ENCODE measurements at places on chromosomes 2 and 18.

GRCh38 chr2:223815186-223815883, 22.0 kb downstream of the AP1S3 start:
- DNase-seq = peak; percentile 11

GRCh38 chr2:189798312-189799029, 14.2 kb downstream of the PMS1 start:
- peak; percentile 48 for DNase-seq

- DNase-seq = no peak
Observed at GRCh38 chr2:8563814-8564474, 117.9 kb upstream of the ID2 start.

- no peak for DNase-seq
Observed at GRCh38 chr2:101958061-101958460, 33.7 kb upstream of the IL1R2 start.

GRCh38 chr2:65019010-65019409, 29.8 kb downstream of the SLC1A4 start:
- no peak for DNase-seq

DNA sequence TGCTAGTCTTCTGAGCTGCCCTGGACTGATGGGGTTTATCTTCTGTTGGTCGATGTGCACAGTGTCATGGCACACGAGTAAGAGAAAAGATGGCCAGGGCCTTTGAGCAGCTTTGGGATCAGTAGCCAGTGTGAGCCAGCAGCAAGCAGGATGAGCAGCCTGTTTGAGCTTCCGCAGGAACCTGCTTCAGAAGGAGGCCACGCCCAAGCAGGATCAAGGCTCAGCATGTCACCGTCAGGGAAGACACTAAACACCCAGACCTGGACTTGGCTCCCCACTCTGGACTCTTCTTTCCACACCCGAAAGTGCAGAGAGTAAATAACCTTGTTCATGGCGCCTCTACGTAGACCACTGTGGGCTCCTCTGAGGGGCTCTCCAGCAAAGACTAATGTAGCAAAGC, 25.2 kb upstream of the ASB1 start:
- DNase-seq = no peak

DNA sequence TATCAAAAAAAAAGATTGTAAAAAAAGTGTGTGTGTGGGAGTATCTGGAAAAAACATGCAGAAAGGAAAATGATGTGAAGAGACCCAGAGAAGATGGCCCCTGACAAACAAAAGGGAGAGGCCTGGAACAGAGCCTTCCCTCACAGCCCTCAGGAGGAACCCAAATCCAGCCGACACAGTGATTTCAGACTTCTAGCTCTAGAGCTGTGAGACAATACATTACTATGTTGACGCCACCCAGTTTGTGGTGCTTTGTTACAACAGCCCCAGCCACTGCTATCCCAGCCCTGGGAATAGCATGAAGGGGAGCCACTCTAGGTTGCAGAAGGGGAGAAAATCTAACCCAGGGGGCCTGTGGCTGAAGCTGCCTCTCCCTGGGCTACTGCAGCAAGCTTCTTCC, 59.0 kb upstream of the ZBTB7C start:
- DNase-seq = no peak

DNA sequence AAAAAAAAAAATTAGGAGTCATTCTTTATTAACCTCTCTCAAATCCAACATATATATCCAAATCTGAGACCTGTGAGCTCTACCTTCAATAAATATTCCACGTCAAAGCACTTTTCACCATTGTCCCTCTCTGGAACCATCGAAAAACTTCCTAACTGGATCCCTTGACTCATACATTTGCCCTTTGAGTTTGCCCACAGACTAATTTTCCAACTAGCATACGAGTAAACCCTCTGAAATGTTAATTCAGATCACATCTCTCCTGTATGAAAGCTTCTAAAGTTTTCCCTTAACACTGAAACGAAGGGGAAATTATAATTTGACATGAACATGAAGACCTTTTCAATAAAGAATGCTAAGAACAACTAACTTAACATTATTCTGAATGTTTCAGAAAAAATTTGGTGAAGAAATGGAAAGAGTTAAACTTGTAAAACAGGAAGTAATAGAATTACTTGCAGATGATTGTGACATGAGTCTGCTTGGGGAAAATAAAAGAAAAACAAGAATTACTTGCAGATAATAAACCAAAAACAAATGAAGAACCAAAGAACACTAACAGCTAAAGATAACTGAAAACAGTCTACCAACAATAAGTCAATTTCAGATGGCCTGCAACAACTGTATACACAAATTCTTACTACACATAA, 110.6 kb downstream of the C2orf74 start:
- DNase-seq = no peak

- DNase-seq = peak; percentile 58
Observed at GRCh38 chr2:168536925-168537466, 80.9 kb downstream of the CERS6 start.

- no peak for DNase-seq
Observed at GRCh38 chr18:12470382-12471075, 62.8 kb downstream of the PRELID3A start.

- peak; percentile 52 for DNase-seq
Observed at GRCh38 chr2:119517433-119517832, 6.8 kb downstream of the SCTR start.

DNA sequence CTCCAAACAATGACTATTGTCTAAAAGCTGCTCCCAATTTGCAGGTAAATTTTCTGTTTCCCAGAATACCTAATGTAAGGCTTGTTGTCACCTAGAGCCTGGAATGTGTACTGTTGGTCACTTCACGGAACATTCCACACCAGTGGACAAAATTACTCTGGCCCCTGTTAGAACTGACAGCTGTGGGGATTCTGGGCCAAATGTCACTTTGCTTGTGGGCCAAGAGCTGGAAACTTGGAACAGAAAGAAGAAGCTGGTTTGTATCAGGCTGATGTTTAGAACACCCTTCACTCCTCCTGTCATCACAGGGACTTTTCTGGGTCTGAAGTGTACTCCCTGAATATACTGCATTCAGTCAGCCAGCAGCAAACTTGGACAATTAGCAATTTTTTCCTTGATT, 495.6 kb upstream of the SYT4 start:
- no peak for DNase-seq

GRCh38 chr2:166091439-166091838, 36.4 kb downstream of the SCN1A start:
- DNase-seq = no peak

DNA sequence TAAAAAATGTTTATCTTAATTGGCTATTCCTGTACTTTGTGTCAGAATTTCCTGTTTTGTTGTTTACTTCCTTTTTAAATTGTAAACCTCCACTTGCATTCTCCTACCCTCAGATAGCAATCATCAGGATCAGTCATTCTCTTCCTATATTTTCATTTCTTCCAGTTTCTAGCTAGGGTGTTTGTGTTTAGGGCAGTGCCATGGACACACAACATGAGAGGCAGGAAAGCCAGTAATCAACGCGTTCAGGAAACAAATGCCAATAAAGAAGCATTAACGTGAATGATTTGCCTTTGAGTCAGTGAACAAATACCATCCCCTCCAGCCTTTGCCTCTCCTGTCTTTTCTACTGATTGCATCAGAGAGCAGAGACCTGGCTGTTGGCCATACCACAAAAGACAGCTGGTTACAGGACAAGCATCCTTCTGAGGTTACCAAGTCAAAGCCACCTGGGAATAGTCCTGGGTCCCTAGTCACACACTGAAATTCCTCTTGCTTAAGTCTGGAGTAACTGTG, 56.7 kb upstream of the FHL2 start:
- no peak for DNase-seq

DNA sequence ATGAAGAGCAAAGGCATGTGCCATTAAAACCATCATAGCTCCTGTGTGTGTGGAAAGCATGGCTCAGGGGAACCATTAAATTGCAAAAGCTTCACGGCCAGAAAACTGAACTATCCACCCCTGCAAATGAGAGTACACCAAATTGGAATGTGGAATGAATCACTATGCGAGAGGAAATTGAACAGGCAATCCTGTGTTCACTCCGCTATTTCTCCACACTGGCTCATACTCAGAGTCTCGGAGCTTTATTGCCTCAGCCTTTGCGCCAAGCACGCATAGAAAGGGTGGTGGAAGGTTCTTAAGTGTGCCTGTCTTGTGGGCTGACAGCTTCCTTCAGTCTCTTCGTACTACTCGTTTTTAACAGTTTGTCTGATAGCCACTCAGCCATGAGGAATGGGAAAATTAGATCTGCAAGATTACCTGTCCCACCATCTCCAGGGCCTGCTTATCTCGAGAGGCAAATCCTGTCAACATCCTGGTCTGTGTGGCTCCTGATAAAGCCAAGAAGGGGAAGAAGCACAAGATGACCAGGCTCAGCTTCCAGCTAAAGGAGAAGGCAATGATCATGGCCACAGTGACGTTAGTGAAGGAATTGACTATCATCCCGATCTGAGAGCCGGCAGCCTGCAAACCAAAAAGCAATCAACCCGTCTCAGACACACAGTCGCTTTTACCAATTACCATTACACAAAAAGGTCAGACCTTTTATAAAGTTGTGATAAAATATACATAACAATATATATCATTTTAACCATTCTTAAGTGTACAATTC, 34.9 kb downstream of the G6PC2 start:
- DNase-seq = no peak

DNA sequence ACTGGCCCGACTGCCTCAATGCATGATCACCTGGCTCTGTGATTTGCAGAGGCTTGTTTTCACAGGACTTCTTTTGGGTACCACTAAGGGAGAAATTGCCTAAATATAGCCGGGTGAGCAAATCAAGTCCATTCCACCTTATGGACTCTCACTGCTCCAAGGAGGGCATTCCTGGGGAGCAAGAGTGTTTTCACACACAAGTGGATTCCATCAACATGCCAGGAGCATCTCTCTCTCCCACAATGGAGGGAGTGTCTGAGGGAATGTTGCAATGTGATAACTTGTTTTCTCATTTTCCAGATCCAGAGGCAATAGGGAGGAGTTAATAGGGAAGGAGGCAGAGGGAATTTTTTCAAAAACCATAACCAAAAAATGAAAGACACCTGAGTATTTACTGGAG, 250.7 kb downstream of the SATB2 start:
- no peak for DNase-seq

DNA sequence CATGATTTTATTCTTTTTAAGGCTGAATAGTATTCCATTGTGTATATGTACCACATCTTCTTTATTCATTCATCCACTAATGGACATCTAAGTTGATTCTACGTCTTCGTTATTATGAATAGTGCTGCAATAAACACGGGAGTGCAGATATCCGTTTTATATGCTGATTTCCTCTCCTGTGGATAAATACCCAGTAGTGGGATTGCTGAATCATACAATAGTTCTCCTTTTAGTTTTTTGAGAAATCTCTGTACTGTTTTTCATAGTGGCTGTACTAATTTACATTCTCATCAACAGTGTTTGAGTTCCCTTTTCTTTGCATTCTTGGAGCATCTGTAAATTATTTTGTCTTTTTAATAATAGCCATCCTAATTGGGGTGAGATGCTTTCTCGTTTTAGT, 114.5 kb downstream of the RGPD3 start:
- no peak for DNase-seq

DNA sequence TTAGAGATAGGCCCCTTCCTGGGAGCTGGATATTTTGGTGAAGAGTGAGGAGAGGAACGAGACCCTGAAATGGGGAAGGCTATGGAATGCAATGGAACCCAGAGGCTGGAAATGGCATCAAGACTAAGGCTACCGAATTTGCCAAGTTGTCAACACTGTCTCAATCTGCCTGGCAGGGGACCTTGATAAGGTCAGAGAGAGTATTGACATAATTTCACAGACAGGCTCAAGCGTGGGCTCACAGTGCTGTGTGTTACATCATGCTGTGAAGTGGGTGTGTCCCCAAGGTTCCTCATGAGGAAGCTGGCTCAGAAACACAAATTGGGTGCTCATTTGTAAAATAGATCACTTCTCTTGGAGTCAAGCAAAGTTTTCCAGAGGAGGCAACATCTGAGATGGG, 51.8 kb upstream of the CYRIA start:
- DNase-seq = no peak

DNA sequence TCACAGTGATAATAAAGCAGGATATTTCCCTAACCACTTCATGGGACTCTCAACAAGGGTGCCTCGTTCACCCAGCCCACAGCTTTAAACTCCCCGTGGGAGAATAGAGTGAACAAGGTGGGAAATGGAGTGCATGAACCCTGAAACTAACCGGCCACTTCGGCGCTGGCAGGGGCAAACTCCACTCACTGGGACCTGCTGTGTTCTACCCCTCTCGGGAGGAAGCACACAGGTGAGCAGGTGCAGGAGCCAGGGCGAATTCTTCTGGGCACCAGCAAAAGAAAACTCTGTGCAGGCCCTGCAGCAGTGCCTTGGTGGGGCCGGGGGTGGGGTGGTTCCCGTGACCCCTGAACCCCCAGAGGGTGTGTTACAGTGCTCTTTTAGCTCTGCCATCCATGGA, 2029.1 kb upstream of the LRRTM1 start:
- DNase-seq = no peak

- DNase-seq = no peak
Observed at GRCh38 chr2:99734236-99734635, 244.4 kb upstream of the REV1 start.

DNA sequence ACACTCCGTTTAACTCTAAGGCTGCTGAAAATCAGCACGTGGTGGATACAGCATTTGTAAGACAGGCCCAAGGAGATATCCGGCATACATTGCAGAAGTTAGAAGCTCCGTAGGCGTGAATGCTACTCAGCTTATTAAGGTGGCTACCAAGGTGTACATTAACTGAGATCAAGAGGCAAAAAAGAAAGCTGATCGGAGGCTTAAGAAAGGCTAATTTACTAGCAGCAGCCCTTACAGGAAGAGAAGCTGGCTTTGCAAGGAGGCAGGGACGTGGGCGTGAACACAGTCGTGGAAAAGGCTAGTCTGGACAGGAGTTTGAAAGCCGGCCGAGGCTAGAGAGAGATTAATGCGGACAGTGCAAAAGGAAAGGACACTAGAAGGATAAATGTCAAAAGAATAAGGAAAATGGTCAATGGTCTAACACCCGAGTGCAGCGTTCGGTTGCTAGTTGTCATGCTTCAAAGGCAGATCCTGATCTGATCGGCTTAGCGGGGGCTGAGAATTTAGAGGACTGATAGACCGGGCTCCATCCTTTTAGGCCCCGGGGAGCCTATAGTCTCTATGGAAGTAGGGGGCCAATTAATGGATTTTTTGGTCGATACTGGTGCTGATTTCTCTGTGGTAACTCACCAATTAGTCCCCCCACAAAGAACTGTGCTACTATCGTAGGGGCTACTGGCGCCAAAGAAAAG, 45.6 kb upstream of the SELENOI start:
- DNase-seq = no peak

- DNase-seq = no peak
Observed at GRCh38 chr2:50556934-50557575, 474.9 kb downstream of the NRXN1 start.
